Sigmoid colon (tissue), 7 donors: ENCODE measurements at places on chromosomes 6 and 20. TPM values are rescaled to one million over a fixed set of nuclear protein-coding genes. Genes with fewer than 3 reads are reported as not detected.

The MUC21 gene
- total RNA-seq, result not detected

The AVP gene
- total RNA-seq, result not detected

The FNDC1 gene
- total RNA-seq, result 4.3 TPM

The ZNF217 gene
- total RNA-seq, result 18.4 TPM

The NDUFAF4 gene
- 15.1 TPM for total RNA-seq

The GSTA2 gene
- total RNA-seq, result not detected

The CYP39A1 gene
- 7.7 TPM for total RNA-seq
